NCI-H510A treated with DMSO at 0.1 percent for 48 hours (cell line): ENCODE measurements at places on chromosomes 1 and 21.

DNA sequence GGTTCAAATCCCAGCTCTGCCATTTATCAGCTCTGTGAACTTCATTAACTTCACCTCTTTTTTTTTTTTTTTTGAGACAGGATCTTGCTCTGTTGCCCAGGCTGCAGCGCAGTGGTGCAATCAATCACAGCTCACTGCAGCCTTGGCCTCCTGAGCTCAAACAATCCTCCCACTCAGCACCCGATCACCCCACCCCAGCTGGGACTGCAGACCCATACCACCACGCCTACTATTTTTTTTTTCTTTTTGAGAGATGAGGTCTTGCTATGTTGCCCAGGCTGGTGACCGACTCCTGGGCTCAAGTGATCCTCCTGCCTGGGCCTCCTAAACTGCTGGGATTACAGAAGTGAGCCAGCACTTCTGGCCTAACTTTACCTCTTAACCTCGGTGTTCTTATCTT is 2.2 kb upstream of the TRIT1 start:
- DNase-seq = no peak

GRCh38 chr1:53617382-53617781 is 121.6 kb downstream of the GLIS1 start:
- no peak for DNase-seq

DNA sequence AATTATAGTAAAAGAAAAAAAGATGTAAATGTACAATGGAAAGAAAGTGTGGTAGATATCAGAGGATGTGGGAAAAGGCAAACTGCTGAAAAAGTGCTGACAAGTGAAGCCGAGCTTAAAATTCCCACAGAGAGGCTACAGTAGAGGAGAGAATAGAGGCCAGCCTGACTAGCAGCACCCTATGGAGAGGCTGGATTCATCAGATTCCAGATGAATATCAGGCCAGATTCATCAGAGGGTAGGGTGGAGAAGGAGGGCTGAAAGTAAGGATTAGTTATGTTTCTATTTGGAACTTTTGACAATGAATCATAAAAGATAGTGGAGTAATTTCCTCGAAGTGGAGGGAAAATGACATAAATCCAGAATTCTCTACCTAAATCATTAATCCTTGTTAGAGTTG is 60.4 kb upstream of the NEK7 start:
- DNase-seq = no peak

DNA sequence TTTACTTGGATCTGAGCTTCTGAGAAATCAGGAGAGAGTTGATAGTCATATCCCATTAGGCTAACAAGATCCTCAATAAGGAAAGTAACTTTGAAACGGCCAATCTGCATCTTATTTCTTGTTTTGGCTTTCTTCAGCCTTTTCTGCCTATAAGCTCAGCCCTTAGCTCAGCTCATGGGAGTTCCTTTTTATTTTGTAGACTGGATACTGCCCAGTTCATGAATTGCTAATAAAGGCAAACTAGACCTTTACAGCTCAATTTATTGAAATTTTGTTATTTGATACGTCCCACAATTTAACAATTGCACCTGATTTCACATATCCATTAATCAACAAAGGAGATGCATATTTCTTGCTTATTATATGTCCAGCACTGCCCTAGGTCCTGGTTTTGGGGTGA is 22.7 kb downstream of the NENF start:
- DNase-seq = no peak
